ENCODE measurements at places on chromosomes 13 and 19. TPM values are rescaled to one million over a fixed set of nuclear protein-coding genes. Genes with fewer than 3 reads are reported as not detected.

The IGFLR1 gene
- total RNA-seq: 5.1 TPM

The FXYD3 gene
- total RNA-seq: 14.2 TPM

The ZNF329 gene
- 17.0 TPM for total RNA-seq

The CPAMD8 gene
- 58.6 TPM for total RNA-seq

The CFAP97D2 gene
- not detected for total RNA-seq

The STARD13 gene
- 11.7 TPM for total RNA-seq
